ENCODE measurements at places on chromosomes 13 and 19.

- DNase-seq, result no peak
Measured at GRCh38 chr19:48906324-48906723, 6.2 kb downstream of the NUCB1 start.

DNA sequence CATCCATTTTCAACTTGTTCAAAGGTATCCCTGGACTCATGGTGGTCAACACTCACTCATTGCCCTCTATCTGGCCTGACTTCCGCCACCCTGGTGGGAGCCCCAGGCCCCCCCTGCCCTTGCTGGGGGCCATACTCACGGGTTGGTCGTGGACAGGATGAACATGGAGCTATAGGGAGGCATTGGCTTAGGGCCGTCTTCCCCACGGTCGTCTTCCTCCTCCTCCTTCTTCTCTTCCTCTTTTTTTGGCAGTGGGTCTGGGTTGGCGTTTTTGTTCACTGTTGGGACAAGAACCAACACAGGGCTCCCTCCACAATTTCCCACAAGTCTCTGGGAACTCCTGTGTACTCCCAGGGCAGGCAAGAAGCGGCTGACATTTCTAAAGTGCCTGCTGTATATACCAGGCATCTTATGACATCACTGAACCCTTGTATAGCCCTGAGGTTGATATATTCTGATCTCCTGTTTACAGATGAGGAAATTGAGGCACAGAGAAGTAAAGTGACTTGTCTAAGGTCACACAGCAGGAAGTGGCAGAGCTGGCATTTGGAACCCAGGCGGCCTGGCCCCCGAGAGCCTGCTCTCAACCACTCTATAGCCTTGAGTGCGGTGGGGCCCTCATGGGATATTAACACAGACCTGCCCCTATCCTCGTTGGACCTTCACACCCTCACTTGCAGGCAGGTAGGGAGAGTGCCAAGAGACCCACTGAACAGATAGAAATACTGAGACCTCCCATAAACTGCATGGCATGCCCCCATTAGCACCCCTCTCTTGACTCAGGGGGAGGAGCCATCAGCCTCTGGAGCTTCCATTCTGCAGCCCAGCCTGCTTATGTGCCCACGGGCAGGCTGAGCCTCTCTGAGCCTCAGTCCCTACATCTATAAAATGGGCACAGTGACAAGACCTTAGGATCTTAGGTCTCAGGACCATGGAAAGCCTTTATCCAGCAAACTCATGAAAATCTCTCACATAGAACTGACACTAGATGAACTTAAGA lies 135.0 kb downstream of the IER2 start:
- no peak for DNase-seq

DNA sequence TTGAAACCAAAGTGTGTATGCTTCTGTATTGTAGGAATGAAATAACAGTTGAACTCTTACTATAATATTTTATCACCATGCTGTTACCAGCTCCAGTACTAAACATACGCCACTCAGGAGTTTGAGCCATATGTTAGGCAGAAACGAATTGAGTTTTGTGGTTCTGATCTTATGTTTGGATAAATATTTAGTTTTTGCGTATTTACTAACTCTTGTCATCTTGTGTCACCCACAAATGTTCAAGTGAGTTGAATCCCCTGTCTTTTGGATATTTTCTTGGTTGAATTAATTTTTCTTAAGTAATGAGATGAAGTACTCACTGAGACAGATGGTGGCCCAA lies 1.5 kb downstream of the FNDC3A start:
- peak; percentile 40 for DNase-seq

DNA sequence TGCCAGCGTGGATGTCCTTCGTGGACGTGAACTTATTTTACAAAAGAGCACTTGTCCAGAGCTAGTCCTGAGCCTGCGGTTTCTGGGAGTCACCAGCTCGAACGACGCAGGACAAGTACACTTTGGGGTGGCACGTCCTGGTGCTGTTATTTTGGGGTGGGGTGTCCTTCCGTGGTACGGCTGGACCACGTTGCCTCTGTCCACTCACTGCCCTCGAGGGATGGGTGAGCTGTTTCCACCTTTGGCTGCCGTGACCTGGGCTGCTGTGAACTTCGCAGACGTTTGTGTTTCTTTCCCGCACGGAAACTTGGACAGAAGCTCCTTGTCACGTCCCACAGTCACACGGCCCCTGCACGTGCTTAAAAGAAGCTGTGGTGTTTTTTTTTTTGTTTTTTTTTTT lies 11.0 kb downstream of the GZMM start:
- DNase-seq, result no peak

- no peak for DNase-seq
Measured at GRCh38 chr19:41324231-41324702, 14.3 kb downstream of the CCDC97 start.

DNA sequence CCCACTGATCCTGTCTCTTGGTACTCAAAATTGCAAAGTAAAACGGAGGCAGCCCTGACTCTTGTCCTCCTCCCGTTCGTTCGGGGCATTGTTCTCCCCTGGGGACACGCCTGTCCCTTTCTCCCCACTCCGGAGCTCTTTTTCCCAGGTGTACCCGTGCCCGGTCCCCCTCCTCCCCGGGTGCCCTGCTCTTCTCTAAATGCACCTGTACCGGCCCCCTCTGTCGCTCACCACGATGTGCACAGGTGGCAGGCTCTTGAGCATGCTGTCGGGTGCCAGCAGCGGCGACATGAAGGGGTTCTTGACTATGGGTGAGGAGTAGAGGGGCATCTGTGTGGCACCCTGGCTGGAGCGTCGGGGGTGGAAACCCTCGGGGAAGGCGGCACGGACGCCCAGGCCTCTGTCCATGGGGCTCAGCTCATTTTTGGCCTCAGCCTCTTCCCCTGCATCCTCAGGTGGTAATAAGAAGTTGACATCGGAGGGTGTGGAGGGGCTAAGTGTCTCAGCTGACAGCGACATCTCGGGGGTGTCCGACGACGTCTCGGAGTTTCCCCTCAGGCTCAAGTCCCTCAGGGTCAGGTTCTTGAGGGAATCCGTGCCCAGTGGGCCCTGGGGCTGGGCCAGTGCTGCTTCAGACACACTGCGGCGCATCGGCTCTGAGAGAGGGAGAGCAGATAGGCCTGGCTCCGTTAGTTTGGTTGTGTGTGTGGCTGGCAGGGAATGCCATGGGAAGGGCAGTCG lies 12.4 kb upstream of the CNFN start:
- no peak for DNase-seq

- peak; percentile 22 for DNase-seq
Measured at GRCh38 chr13:50129081-50129705, 113.9 kb downstream of the KCNRG start.

DNA sequence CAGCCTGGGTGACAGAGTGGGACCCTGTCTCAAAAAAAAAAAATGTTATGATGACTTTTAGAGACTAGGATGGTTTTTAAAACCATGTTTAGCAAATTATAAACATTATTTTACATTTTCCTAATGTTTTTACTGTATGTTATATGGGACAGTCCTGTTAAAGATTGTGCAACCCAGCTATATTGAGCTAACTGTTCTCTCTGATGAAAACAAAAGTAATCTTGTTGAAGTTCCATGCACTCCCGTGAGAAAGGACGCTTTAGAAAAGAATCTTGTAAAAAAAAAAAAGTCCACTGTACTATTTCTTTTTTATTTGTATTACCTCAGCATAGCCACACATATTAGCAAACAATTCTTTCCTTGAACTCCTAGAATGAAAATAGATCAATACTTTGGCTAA lies 451.2 kb downstream of the DCT start:
- DNase-seq, result peak; percentile 45

GRCh38 chr19:46196410-46197124 lies 33.0 kb upstream of the IGFL1 start:
- DNase-seq, result no peak

DNA sequence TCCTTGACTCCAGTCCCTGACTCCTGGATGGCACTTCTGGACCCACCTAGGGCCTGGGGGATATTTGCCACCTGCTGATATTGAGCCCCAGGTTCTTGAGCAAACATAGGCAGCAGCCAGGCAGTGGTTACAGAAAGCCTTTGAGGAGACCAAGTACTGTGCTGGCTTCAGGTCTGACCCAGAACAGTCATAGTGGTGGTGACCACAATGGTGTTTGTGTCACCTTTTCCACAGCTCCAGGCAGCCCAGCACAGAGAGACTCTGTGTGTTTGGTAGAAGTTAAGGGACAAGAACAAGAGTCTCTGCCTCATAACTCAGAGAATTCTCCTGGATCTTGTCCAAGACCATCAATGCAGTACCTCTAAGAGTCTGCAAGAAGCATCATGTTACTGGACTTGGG lies 14.6 kb upstream of the CLC start:
- DNase-seq, result no peak

GRCh38 chr13:32147193-32147592 lies 115.6 kb downstream of the FRY start:
- no peak for DNase-seq

DNA sequence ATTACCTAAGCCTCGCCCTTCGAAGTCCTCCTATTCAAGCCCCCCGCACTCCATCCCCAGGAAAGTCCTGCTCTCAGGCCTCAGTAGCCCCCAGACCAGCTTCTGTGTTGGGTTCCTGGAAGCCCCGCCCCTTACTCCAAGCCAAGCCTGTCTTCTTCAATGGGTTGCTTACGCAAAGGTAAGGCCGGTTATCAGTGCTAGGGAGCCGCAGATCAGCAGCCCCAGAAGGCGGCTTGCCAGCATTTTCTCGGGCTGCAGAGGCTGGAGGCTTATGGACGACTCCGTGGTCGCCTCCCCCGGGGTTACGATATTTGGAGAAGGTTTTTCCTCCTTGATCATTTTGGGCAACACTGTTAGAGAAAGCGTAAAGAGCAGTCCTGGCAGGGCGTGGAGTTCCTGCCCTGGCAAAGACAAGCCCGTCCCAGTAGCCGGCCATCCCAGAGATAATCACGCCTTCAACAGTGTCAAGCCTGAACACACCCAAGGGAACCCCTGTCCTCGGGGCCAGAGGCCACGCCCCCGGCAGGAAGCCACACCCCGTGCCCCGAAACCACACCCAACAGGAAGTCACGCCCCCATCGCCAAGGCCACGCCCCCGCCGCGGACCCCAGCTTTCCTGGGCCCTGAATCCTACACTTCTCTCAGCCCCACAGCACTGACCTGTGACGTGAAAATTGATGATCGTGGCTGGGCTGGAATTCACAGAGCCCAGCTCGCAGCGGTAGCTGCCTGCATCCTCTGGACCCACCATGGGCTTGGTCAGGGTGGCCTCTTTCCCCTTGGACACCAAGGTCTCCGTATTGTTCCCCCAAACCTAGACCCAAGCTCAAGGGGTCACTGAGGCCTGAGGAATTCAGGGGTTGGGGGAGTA lies 954 bp upstream of the RASIP1 start:
- DNase-seq, result no peak

- DNase-seq, result no peak
Measured at GRCh38 chr13:85314686-85315085, 484.5 kb downstream of the SLITRK6 start.

- peak; percentile 78 for DNase-seq
Measured at GRCh38 chr19:47247308-47247990, 8.9 kb upstream of the CCDC9 start.

DNA sequence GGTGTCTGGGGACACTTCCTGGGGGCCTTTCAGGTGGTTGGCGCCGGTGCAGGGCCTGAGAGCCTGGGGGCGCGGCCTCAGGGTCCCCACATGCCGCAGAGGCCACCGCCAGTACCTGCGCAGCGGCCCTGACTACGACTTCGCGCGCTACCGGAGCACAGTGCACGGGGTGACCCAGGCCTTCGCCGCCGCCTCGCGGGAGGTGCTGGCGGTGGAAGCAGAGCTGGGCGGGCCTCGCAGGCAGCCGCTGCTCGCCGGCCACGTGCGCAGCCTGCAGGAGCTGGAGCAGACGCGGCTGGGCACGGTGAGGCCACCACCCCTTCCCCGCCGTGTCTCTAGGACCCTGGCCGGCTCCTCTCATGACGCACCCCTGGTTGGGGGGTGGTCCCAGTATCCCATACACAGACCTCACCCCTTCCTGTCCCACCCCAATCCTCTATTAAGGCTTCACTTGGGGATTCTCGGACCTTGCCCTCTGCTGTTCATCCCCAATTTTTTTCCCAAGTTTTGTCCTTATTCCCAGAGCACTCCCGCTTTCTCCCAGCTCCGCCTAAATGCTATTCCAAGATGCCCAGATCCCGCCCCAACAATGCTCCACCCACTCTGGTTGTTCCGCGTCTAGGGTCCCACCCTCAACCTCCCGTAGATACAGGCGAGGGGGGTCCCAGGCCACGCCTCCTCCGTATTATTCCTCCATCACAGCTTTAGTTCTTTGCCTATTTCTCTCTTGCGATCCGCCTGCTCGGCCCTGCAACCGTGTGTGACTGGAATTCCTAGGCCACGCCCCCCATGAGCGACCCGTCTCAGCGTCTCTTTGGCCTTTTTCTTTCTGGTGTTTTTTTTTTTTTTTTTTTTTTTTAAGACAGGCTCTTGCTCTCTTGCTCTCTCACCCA lies 1.0 kb downstream of the REX1BD start:
- peak; percentile 79 for DNase-seq

DNA sequence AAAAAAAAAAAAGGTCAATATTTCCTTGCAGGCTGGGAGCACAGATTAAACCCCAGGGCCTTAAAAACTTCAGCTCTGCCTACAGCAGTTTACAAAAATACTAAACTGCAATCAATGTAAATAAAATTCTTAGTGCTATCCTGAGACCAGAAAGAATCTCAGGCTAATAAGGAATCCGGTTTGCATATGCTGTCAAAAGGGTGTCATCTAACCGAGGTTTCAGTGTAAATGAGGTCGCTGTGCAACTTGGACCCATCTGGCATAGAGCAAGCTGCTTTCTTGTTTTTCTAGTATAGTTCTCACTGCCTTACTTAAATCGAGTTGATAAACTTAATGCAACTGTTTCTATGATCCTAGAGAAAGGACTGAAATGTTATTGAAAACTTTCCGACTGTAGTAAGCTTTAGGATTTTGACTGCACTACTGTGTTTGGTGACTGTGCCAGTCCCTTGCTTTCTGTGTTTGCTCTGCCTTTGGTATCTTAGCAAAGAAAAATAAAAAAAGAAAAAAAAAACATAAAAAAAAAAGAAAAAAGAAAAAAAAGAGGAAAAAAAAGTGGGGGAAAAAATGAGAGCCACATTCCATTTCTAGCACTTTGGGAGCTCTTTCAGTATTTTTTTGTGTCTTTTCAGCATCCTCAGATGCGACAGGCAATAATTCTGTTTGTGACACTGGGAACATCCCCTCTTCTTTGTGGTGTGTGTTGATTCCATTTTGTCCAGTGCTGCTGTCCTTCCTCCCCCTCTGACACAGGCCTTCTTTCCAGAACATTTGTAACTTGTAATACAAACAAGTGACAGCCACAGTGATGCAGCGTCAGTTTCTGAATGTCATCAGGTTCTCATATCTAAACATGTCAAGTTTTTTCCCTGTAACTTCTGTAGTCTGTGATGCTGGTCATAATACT lies 340.5 kb downstream of the ZNF536 start:
- no peak for DNase-seq

DNA sequence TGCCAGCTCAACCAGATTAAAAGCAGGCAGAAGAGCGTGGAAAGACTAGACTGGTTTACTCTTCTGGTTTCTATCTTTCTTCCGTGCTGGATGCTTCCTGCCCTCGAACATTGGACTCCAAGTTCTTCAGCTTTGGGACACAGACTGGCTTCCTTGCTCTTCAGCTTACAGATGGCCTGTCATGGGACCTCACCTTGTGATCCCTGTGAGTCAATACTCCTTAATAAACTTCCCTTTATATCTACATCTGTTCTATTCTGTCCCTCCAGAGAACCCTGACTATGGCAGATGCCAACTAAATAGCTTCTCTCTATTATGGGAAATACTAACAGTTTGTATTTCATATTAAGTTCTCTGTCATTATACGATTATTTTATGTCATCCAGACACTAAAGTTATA lies 609.1 kb downstream of the LMO7 start:
- DNase-seq, result no peak

- no peak for DNase-seq
Measured at GRCh38 chr13:112804374-112804773, 114.5 kb downstream of the ATP11A start.

Data from mesenchymal stem cell (in vitro differentiated cells and primary cell).